Renal cortical epithelial cell (primary cell): ENCODE measurements at places on chromosomes 12 and 14.

DNA sequence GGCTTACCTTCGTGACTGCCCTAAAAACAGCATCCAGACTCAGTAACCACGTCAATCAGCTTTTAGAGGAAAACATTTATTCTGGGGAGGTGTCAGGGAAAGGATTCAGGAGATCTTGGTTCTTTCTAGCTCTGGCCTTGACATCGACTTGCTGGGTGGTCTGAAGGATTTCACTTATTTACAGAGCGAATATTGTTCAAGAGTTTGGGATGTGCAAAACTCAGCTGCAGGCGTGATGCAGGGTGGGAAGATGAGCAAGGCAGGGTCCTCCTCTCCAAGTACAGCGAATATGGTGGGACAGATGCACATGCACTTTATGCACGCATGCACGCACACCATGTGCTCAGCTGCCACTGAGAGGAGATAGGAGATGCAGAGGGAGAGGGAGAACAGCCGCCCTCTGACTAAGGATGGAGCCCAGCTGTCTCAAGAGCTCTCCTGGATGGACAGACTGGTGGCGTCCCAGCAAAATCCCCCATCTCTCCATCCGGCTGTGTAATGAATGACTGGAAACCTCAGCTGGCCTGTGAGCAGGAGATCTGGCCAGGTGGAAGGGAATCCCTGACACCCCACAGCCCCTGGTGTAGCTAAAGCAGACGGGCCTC, 24.4 kb upstream of the BDKRB1 start:
- DNase-seq = no peak

GRCh38 chr14:89466484-89466883, 49.5 kb upstream of the FOXN3 start:
- no peak for DNase-seq

GRCh38 chr12:3381059-3382047, 109.7 kb upstream of the PRMT8 start:
- DNase-seq = no peak

DNA sequence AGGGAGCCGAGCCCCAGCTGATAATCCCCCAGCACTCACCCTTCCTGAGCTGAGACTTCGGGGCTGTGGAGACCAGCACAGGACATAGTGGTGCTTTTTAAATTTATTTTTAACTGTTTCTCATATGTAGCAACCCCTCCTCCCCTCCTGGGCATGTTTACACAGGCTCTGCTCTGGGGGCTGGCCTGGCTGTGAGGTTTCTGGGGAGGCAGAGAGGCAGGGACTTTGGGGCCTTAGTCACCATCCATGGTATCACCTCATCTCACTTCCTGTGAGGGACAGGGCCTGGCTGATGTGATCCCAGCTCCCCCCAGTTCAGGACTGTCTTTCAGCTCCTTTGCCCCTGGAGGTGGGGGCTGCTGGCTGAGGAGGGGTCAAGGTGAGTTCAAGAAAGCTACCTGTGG, 20.4 kb downstream of the VASH1 start:
- no peak for DNase-seq

DNA sequence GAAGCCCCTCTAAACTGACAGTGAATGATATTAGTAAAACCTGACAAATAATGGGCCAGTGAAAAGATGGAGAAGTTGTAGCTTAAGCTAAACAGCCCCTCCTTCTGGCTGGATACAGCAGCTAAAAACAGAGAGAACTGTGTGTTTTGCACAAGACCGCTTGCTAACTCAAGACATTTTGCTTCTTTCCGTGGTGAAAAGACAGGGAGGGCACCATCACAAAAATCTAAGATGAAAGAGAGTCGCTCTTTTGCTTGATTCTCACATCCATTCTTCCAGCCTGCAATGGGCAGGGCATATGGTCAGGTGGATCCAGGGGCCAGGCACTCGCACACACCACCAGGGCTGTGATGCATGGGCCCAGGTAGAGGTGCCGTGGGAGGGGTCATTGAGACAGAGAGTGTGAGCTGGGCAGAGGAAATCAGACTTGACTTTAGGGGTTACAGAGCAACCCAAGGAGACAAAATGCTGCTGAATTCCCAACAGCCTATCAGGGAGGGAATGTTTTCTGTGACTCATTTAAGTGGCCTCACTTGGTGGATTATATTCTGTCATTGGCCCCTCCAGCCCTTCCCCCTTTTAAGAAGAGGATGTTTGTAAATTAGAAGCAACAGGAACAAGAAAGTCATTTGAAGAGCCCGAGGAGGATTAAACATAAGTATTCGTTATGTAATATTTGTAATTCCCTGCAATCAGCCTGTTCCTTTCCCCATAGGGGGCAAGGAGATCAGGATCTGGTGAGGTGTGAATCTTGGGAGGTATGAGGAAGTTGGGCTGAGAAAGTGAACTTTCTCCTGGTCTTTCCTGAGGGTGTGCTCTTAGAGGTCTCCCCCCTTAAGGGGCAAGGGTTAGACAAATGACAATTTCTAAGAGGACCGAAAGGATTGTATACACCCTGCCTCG, 12.3 kb downstream of the EMP1 start:
- no peak for DNase-seq

- DNase-seq = peak; percentile 23
These were observed 505 bp upstream of the DENND5B start for GRCh38 chr12:31591380-31591901.

DNA sequence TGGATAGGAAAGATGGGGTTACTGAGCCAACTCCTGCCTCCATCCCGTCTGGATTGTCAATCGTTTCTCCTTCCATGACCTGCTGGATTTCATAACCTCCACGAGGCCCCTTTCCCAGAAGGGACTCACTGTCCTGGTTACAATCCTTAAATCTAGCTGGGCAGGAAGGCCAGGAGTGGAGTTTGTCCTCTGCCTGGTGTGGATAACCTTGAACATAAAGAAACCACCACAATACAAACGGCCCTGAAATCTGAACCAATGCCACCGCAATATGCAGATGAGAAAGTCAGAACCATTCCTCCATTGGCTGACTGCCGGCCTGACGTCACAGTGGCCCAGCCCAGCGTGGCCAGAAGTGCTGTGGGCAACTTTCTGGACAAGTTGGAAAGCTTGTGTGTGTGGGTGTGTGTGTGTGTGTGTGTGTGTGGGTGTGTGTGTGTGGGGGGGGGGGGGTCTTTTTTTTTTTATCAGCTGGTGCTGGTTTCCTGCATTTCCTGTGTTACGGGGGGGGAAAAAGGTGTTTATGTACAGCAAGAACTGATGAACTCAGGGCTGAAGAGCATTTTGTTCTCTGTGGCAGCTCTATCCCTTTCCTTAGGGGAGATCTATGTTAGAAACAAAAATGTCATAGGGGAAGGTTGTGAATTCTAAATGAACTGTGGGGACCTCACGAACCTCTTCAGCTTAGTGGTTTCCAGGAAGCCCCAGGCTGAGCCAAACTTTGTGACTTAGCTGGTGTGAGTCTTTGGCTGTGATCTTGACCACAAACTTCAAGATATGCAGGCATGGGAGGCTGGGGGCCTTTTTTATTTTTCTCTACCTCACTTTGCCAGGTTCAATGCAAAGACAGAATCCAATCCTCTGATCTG, 81.6 kb upstream of the MED13L start:
- DNase-seq = peak; percentile 94

DNA sequence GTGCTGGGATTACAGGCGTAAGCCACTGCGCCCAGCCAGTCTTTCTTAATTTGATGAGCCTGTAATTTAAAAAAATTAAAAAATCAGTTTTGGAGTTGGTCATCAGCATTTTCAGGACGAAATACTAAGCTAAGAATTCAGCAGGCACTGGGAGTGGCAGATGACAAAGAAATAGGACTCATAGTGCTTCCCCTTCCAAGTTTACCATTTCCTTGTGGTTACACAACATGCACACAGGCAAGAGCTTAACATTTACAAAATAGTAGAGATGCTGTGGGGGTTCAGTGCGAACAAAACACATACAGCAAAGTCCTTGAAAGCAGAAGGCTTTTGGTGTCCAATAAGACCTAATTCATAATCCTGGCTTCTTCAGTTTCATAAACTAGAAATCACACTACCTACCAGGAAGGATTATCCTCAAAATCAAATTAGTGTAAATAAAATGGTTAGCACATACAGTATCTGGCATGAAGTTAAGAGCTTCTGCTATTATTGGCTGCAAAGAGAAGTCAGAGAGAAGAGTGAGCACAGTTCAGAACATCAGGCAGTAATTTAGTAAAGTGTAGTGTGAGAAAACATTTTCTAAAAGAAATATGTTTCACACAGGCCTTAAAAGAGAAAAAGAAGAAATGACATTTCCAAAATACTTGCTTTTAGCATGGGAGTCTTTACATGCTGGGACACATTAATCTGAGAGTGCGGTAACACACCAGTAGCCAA, 22.2 kb upstream of the KIF21A start:
- DNase-seq = peak; percentile 5

DNA sequence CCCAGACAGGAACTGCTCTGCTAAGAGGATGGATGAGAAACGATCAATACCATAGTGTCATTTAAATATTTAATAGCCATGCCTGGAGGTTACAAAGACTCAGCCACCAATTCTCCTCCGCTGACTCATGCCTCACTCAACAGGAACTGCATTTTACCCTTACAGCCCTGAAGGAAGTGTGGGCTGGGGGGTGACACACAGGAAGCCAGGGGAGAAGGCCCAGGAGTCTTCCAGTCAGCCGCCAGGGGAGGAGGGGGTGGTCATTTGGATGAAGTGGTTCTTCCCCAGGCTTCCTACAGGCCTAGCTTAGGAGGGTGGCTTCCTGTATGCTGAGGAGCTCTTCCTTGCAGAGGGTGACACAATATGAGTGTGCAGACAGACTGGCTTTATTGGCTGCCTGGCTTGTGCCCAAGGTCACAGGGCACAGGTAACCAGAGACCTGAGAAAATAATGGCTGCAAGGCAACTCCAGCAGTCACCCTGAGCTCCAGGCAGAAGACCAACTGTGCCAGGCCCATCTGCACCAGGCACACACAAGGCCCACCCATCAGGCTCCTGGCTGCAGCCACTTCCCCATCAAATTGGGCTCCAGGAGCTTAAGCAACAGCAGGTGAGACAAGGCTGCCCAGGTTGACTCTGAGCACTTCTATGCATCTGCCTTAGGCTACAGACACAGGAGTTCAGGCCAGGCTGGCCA, 30.6 kb upstream of the RPLP0 start:
- DNase-seq = peak; percentile 96

DNA sequence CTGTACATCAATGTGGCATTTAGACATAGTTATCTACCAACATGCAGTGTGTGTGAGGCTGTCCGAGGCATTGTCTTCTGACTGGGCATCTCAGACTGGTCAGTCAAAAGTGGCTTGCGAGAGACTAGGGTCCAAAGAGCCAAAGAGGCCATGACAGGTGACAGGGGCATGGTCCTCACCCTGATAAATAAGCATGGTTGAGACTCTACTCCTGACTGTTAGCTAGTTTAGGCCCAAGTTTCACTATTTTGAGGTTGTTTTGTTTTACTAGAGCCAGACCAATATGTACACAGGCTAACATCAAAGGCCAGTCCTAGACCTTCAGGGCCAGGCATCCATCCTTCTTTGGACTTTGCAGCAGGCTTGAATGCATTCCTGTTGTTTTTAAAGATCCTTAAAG, 76.9 kb upstream of the SRSF5 start:
- no peak for DNase-seq

DNA sequence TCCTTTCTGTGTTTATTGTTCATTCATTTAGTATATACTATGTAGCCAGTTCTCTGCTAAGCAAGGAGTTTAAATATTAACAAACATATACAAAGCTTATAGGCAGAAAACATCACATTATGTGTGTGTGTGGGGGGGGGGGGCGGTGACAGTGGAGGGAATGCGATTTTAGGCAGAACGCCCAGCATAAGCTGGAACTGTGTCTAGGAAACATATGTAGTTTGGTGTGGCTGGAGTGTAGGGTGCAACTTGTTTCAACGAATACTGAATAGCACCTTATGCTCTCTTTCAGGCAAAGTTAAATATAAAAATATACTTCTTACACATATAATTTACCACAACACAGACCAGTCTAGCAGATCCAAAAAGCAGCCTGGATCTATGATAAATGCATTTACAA, 980.6 kb downstream of the SLC6A15 start:
- no peak for DNase-seq

DNA sequence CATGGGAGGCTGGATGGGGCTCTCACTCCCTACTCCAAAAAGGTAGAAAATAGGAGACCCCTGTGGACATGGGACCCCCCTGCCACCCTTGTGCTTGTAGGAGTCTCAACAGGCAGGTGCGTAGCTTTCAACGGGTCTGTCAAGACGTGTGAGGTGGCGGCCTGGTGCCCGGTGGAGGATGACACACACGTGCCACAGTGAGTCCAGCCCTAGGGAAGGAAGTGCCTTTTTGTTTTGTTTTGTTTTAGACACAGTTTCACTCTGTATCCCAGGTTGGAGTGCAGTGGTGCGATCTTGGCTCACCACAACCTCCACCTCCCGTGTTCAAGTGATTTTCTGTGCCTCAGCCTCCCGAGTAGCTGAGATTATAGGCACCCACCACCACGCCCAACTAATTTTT, 12.9 kb downstream of the P2RX4 start:
- DNase-seq = no peak

GRCh38 chr12:92859650-92860386, 69.3 kb downstream of the EEA1 start:
- DNase-seq = no peak

- peak; percentile 60 for DNase-seq
These were observed 60.5 kb downstream of the PRKAB1 start for GRCh38 chr12:119728444-119728745.

DNA sequence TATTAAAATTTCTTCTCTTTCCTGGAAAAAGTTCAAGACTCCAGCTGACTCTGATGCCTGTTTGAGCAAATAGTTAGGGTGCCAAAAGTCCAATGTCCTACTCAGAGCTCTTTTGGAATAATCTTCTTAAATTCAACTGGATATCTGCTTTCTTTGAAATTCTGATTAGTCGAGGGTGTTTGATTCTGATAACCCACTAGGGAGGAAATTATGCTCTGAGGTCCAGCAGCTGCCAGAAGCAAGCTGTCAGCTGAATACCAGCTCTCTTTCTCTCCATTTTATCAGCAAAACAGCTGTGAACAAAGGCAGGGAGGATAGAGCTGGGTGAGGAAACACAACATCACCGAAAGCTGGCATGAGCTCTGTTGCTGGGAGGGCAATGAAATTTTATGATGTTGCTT, 141.5 kb downstream of the CAND1 start:
- DNase-seq = no peak

- no peak for DNase-seq
These were observed 32.8 kb downstream of the CPNE8 start for GRCh38 chr12:38872561-38872960.

- peak; percentile 13 for DNase-seq
These were observed 31.3 kb upstream of the ULK1 start for GRCh38 chr12:131862994-131863710.

GRCh38 chr12:1384910-1385309, 209.5 kb downstream of the FBXL14 start:
- no peak for DNase-seq

DNA sequence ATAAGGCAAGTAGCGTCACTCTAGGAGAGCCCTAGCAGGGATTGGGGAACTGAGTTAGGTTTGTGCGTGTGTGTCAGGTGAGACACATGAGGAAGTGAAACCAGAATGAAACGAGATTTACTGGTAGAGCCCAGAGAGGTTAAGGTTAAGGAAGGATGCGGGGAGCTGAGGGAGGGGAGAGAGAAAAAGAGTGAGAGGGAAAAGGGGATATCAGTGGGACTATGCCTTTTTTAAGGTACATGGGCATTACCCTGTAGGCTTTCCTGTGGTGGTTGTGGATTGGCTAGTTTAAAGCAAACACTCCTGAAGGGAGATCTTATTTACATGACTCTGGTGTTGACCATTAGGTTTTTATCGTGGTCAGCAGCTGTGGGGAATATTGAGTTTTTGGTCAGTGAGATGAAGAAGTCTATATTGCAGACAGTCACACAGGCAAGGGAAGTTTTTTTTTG, 13.9 kb downstream of the ZDHHC17 start:
- DNase-seq = no peak
